ENCODE measurements at places on chromosomes 12 and 14. TPM values are rescaled to one million over a fixed set of nuclear protein-coding genes. Genes with fewer than 3 reads are reported as not detected.

GRCh38 chr14:106506881-106507305 lies 980.5 kb downstream of the TMEM121 start:
- no peak overlapping the region for H3K27ac ChIP-seq
- no peaks in the 10 kb centered on the region for H3K27me3 ChIP-seq
- peak; percentile 20 for DNase-seq
- H3K4me3 ChIP-seq: no peak overlapping the region
- H3K36me3 ChIP-seq: no peaks in the 10 kb centered on the region
- H3K4me1 ChIP-seq: no peaks in the 10 kb centered on the region

DNA sequence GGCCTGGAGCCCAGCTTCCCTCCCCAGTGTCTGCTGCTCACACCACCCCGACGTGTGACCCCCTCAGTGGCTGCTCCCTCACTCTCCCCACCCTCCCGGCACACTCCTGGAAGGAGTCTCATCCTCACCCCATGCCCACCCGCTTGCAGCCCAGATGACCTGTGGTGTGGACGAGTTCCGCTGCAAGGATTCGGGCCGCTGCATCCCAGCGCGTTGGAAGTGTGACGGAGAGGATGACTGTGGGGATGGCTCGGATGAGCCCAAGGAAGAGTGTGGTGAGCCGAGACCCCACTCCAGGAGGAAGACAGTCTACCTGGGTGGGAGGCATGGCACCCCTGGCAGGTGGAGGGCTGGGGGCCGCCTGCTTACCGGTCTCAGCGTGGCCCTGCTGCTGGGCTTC lies 15.0 kb upstream of the NXPH4 start:
- DNase-seq: no peak
- no peaks in the 10 kb centered on the region for H3K4me1 ChIP-seq
- H3K27ac ChIP-seq: no peak overlapping the region
- H3K27me3 ChIP-seq: no peaks in the 10 kb centered on the region

- peaks cover 29% of the 10 kb centered on the region for H3K27me3 ChIP-seq
- H3K27ac ChIP-seq: no peak overlapping the region
- no peak for DNase-seq
- no peaks in the 10 kb centered on the region for H3K4me1 ChIP-seq
- H3K4me3 ChIP-seq: no peak overlapping the region
These were observed 508 bp upstream of the KCNH5 start for GRCh38 chr14:63045612-63046320.

- no peak for DNase-seq
- no peak overlapping the region for H3K4me3 ChIP-seq
- no peaks in the 10 kb centered on the region for H3K36me3 ChIP-seq
- peaks cover 15% of the 10 kb centered on the region for H3K27me3 ChIP-seq
- H3K27ac ChIP-seq: no peak overlapping the region
- no peaks in the 10 kb centered on the region for H3K4me1 ChIP-seq
These were observed 536 bp upstream of the TUNAR start for GRCh38 chr14:95875831-95876760.

GRCh38 chr12:38775457-38775856 lies 129.9 kb downstream of the CPNE8 start:
- H3K4me1 ChIP-seq: no peaks in the 10 kb centered on the region
- DNase-seq: no peak
- H3K4me3 ChIP-seq: no peak overlapping the region
- H3K27ac ChIP-seq: no peak overlapping the region

GRCh38 chr14:72744416-72745120 lies 149.3 kb downstream of the DPF3 start:
- H3K4me3 ChIP-seq: no peak overlapping the region
- no peak overlapping the region for H3K27ac ChIP-seq
- DNase-seq: peak; percentile 5
- no peaks in the 10 kb centered on the region for H3K27me3 ChIP-seq
- H3K4me1 ChIP-seq: no peaks in the 10 kb centered on the region

DNA sequence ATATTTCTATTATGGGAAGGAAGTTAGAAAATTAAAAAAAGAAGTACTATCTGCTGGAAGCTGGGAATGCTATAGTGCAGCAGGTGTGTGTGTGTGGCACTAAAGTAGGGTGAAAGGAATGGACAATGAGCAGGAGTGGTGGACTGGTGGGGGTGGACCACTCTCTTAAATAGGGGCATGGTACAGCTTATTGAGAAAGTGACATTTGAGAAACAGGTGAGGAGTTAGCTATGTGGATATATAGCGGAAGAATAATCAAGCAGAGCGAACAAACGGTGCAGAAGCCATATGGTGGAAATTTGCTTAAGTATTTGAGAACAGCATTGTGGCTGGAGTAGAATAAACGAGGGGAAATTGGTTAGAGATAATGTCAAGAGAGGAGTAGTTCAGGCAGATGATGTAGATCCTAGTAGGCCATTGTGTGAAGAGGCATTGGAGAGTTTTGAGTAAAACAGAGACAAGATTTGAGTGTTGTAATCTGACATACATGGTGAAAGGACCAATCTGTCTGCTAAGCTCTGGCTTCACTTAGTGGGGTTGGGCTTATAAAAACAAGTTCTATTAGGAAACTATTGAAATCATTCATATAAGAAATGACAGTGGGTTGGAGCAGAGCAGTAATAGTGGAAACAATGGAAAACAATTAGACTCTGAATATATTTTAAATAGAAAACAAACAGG lies 149.2 kb upstream of the SYT10 start:
- no peaks in the 10 kb centered on the region for H3K27me3 ChIP-seq
- no peaks in the 10 kb centered on the region for H3K4me1 ChIP-seq
- H3K4me3 ChIP-seq: no peak overlapping the region
- H3K27ac ChIP-seq: no peak overlapping the region
- DNase-seq: no peak

GRCh38 chr12:127239781-127240180 lies 1027.2 kb upstream of the TMEM132C start:
- H3K4me3 ChIP-seq: no peak overlapping the region
- H3K27me3 ChIP-seq: no peaks in the 10 kb centered on the region
- H3K4me1 ChIP-seq: no peaks in the 10 kb centered on the region
- no peaks in the 10 kb centered on the region for H3K36me3 ChIP-seq
- no peak for DNase-seq

GLIPR1 gene
- 1.8 TPM for total RNA-seq

ANO2 gene
- total RNA-seq: 2.2 TPM

ALX1 gene
- total RNA-seq: not detected

Measured in colonic mucosa (tissue), 4 donors.